NCI-H2107 (cell line): ENCODE measurements at places on chromosomes 7 and 10.

GRCh38 chr7:107691716-107692115, 31.1 kb downstream of the SLC26A4 start:
- DNase-seq: no peak

GRCh38 chr10:30858499-30858898, 173.2 kb downstream of the ZNF438 start:
- no peak for DNase-seq

GRCh38 chr7:149558149-149558861, 60.7 kb upstream of the ZNF746 start:
- DNase-seq: no peak

DNA sequence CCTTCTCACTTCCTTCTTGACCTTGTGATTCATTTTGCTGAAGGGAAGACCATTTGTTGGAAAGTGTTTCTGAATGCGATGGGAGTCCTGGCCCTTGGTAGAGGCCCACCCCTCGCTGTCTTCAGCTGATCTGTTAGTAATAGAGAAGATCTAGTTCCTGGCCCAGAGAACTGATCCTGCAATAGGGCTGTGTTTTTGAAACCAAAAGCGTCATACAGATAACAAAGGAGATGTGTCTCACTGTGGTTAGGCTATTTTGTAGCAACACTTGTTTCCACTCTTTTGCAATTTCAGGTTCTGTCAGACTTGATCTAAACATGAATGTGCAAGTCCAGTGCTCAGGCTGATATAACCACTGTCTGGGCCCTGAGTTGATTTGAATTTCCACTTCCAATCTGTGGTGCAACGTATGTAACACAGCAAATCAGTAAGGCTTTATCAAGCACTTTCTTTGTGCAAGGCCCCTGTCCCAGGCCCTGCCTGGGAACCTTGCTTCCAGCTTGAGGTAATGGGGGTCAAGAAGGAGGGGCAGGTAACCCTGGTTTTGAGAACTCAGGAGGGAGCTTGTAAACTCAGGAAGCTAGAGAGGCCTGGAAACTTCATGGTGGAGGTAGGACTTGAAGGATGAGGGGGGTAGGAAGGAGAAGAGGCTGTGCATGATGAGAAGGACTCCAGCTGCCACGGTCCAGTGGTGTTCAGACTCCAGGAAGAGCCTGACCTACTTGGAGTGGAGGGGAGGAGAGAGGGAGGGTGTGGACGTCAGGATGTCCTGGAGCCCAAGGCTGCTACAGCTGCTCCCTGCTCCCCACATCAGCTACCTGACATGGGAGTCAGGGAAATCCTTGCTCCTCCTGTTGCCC, 42.2 kb upstream of the SRGN start:
- no peak for DNase-seq

- peak; percentile 95 for DNase-seq
These were observed 8.0 kb upstream of the HSPB1 start for GRCh38 chr7:76294344-76295024.

GRCh38 chr7:1320616-1321240, 88.1 kb downstream of the UNCX start:
- no peak for DNase-seq

DNA sequence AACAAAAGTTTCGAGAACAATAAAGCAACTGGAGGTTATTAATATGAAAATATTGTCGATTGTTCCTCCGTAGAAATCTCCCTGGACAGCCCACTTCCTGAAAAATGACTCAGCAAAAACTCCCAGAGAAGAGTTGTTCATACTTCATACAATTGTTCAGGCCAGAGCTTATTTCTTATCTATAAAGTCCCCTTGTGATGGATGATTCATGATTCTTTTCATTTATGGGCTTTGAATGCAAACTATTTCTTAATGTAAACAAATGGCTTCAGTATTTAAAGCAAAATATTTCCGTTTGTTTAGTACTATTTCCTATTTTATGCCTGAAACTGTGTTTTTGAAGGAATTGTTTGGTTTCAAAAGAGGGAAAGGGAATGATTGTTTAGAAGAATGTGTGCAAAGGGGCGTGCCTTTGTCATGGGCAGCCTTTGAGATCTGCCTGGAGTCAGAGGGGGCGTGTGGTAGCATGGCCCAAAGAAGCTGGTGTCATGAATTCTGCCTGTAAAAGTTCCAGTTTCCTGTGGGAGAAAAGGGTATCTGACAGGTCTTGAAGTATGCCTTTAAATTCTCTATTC, 26.2 kb upstream of the EXOC6 start:
- no peak for DNase-seq

DNA sequence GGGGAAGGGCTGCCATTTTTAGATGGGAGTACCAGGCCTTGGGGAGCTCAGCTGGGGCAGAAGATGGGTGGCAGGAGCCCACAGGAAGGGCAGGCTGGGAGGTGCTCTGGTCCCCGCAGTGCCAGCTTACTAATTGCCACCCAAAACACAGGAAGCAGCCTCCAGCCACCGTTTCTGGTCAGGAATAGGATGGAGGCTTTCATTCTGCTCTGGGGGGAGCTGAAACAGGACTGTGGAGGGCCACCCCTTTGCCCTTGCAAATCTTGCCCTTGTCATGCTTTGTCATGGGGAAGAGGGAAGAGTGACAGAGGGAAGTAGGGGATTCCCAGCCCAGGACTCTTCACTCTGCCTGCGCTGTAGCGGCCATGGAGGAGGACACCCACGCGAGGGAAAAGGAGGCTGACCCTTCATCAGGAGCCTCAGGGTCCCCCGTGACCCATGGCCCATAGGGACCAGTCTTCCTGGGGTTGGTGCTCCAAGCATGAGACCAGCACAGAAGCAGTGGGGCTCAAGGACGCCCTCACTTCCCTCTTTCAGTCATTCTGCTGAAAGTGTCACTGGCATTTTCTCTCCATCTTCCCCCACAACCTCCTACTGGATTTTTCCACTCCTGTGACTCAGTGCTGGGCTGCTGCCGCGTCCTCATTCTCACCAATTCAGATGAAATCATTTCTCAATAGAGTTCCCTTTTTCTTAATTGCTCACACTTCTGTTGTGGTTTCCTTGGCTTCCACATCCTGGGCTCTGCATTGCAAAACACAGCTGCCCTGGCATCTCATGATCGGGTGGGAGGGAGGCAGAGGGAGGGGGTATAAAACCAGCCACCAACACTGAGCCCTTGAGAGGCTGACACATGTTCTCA, 61.9 kb downstream of the MKI67 start:
- DNase-seq: no peak

DNA sequence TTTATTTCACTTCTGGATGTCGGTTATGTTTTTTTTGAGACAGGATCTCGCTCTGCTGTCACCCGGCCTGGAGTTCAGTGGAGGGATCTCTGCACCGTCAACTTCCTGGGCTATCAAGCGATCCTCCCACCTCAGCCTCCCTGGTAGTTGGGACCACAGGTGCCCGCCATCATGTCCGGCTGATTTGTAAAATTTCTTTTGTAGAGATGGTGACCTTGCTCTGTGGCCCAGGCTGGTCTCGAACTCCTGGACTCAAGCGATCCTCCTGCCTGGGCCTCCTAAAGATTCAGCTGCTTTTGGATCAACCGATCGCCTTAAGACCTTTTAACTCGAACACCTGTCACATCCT, 606 bp upstream of the RABGEF1 start:
- no peak for DNase-seq

DNA sequence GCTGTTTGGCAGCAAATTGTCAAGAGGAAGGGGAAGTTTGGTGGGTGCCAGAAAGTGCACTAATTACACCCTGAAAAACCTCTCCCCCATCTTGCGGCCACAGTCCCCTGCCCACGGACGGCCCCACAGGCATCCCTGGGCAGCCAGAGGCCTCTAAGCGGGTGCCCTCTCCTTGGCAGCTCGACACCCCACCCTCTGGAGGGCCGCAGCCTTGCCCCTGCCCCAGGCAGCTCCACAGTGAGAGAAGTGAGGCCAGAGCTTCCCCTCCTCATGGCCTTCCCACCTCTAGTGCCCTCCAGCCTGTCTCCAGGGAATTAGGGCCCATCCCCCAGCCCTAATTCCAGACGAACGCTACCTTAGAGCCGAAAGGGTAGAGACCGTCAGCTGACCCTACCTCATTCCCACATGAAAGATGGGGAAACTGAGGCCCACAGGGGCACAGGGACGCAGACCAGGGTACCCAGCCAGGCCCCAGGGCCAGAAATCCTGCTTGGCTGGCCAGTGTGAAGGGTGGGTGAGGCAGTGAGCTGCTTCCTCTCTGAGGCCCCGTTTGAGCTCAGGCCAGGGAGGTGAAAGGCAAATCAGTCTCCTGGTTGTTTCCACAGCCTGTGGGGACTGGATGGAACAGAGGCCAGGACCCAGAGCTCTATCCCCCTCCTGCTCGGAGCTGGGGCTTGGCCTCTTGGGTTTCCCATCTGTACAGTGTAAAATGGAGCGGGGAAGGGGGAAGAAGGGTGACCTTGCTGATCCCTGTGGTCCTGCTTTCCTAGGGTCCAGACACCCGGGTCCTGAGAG, 10.0 kb downstream of the ZCCHC24 start:
- no peak for DNase-seq

DNA sequence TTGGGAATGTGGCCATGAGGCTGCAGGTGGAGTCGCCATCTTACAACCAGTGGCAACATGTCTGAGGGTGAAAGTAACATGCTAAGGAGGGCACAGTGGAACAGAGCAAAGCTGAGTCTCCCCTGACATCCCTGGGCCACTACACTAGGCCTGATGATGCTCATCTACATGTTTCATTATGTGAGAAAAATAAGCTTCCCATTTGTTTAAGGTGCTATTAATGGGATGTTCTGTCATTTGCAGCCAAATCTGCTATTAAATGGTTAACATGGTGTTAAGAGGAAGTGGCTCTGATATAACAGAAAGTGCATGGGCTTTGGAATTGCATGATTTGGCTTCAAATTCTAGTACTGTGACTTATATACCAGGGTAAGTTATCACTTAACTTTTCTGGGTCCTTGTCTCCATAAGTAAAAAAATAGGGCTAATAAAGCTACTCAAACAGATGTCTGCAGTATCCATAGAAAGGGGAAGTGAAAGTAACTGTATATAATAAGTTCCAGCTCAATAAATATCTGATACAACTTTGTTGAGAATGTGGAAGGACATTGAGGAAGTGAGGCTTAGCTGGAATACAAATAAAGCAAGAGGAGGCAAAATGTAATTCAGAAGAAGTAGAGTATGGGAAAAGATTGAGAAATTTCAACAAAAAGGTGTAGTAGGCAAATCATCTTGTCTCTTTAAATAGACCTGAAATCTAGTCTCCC, 158.9 kb downstream of the RTKN2 start:
- DNase-seq: no peak

DNA sequence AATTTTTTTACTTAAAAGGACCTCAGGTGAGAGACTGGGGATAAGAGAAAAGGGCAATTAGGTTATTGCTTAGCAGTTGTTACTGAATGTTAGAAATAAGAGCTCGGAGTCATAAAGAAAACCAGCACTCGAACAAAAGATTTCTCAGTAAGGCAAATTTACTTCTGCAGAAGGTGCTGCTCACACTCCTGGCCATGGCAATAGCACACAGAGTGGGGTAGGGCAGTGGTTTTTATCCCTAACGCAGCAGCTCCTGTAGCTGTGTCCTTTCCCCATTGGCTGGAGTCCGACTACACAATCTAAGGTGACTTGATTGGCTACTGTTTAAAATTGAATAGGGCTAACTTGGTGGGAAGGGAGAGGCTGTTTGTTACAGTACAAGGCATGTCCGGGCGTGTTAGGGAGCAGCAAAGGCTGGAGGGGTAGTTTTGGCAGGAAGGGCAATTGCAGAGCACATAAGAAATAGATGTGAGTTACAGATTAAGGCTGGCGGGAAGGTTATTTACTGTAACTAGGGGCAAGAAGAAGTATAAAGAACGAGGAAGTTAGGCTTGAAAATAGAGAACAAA, 112.1 kb downstream of the AKR1D1 start:
- no peak for DNase-seq

- no peak for DNase-seq
These were observed 105.0 kb downstream of the EPC1 start for GRCh38 chr10:32241946-32242345.

- no peak for DNase-seq
These were observed 28.6 kb upstream of the BMPER start for GRCh38 chr7:33876596-33877274.

DNA sequence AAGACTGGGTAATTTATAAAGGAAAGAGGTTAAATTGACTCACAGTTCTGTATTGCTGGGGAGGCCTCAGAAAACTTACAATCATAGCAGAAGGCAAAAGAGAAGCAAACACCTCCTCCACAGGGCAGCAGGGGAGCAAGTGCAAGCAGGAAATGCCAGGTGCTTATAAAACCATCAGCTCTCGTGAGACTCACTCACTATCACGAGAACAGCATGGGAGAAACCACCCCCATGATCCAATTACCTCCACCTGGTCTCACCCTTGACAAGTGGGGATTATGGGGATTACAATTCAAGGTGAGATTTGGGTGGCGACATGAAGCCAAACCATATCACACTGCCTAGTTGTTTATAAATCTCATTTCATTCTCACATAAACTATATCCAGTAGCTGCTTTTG, 28.0 kb upstream of the CPN1 start:
- no peak for DNase-seq

DNA sequence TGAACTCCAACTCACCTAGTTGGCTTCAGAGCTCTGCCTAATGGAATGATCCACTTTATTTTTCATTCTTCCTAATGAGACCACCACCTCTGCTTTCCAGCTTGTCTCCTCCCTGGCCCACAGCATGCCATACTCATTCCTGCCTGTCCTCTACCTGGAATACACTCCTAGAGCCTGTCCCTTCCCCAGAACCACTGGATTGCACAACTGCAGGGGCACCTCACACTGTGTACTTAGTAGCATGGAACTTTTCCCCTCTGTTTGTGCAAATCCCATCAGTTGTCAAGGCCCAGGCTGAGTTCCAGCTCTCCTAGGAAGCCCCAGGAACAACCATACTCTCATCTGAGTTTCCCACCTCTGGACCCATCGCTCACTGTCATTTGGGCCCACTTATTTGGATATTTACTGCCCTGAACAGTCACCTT, 15.6 kb downstream of the ALDH18A1 start:
- DNase-seq: no peak

DNA sequence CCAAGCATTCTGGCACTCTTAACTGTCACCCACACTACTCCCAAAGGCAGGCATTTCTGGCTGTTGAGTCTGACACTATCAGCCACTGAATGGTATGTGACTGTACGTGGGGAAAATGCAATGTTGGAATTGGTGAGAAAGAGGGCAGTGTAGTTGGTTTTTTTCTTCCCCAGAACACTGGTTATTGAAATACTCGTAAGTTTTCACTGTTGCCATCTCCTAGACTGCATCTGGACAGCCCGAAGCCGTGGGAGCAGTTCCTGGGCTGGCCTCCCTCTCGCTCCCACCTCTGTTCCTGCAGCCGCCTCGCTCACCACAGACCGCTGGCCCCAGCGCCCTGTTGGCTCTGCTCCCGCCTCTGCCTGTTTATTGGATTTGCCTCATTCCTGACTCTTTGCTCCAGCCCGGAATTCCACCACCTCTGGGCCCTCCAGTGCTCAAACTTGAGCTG, 5.7 kb downstream of the PLCE1 start:
- no peak for DNase-seq
